ENCODE measurements at places on chromosomes 1 and 21.

- DNase-seq: no peak
These were observed 514.7 kb downstream of the PLPP3 start for GRCh38 chr1:56064705-56065104.

GRCh38 chr1:41239988-41240610 is 2.0 kb downstream of the SCMH1 start:
- DNase-seq: no peak

DNA sequence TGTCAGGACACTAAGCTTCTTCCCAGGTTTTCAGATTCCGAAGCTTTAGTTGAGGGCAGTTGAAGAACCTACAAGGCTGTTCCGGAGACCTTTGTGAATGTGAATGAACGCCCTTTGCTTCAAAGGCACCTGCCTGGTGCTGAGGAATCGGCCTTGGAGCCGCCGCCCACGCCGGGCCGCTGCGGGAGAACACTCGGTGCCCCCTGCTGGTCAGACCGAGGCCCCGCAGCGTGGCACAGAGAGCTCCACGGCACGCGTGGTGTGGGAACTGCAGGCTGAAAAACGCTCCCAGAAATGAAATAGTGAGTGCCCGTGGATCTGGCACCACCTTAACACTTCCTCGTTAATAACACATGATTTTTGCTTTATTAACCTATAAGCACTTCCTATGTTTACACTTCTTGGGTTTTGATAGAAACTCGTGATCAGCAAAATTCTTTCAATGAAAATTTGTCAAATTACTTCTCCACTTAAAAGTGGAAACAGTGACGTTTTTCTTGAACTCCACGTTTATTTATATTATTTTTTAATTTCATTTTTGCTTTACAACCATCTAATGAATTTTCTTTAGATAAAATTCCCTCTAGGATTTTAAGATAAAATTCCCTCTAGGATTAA is 460.6 kb downstream of the DSCAM start:
- DNase-seq: no peak

DNA sequence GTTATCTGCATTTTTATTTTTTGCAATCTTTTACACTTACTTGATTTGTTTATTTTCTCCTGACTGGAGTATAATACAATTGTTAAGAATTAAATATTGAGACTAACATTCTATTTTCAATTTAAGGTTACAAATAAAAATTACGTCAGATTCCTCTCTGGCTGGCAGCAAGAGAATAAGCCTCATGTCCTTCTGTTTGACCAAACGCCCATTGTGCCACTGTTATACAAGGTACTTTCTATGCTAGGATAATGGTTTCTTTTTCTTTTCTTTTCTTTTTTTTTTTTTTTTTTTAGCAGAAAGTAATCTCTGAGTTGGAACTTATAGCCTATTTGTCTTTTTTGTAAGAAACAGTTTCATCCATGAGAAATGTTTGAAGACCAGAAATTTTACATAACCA is 20.0 kb downstream of the DNAJC16 start:
- no peak for DNase-seq

- DNase-seq: no peak
These were observed 45.1 kb upstream of the RPL11 start for GRCh38 chr1:23646541-23646940.

All from T follicular helper cell (primary cell).